ENCODE measurements at places on chromosomes 2 and 18.

DNA sequence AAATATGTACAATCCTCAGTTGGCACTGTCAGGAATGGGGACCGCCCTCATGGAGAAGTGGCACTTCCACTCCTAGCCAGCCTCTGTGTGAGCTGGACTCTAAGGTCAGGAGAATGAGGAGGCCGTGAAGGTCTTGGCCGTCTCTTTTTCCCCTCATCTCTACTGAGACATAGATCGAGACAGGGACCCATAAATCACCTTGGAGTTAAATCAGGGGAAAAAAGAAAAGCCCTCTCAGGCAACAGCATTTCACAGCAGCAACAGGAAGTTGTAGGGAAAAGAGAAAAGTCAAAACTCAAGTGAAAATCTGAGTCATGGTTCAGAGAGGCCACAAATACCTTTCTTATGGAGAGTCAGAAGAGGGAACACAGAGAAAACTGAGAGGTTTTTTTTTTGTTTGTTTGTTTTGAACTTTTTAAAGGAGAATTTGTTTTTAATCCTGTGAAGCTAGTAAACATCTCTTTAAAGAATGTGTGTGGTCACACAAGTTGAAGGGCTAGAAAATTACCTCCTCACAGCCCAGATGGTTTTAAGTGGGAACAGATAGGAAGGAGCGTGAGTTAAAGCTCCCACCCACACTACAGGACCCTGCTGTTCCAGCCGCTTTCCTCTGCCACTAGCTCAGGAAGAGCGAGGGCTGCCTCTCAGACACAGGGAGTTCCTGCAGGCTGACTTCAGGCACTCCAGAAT is 30.6 kb upstream of the CYP1B1 start:
- DNase-seq: no peak

DNA sequence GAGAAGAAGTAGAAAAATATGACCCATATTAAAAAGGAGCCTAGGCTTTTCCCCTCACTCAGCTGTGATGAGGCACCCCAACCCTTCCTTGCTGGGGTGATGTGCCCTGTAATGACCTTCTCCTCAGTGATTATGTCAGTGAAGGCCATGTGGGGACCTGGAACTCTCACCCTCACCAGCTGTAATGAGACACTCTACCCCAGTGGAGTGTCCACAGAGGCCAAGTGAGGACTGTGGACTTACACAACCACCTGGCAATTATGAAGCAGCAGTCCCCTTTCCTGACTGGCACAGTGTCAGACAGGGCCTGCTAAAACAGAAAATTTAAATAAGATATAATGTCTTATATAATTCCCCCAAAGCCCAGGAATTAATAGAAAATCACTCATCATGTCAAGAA is 54.2 kb downstream of the SEMA4F start:
- no peak for DNase-seq

GRCh38 chr2:16012626-16013358 is 72.4 kb downstream of the MYCN start:
- DNase-seq: no peak

- DNase-seq: no peak
These were observed 159.8 kb downstream of the GALNT3 start for GRCh38 chr2:165634282-165634681.

- no peak for DNase-seq
These were observed 10.2 kb upstream of the TTC32 start for GRCh38 chr2:19911808-19912509.

Data from activated naive CD4-positive, alpha-beta T cell treated with Interleukin-2 at 50 U/mL for 16 hours (primary cell).